ENCODE measurements at places on chromosomes 13 and 19. TPM values are rescaled to one million over a fixed set of nuclear protein-coding genes. Genes with fewer than 3 reads are reported as not detected.

Gene ZNF132
- polyA plus RNA-seq = 16.7 TPM

Gene MATK
- 1.6 TPM for polyA plus RNA-seq

Gene PDCD5
- polyA plus RNA-seq = 111 TPM

Gene CD22
- 8.4 TPM for polyA plus RNA-seq

Gene BEST2
- 0.15 TPM for polyA plus RNA-seq

Gene IRF3
- polyA plus RNA-seq = 55.6 TPM

Gene ZNF737
- 41.7 TPM for polyA plus RNA-seq

Gene ZNF570
- 9.1 TPM for polyA plus RNA-seq

Gene NAT14
- polyA plus RNA-seq = 45.7 TPM

Gene PRODH2
- polyA plus RNA-seq = 52.5 TPM

Gene MYH14
- 25.8 TPM for polyA plus RNA-seq

Gene ZNF229
- 16.5 TPM for polyA plus RNA-seq

Gene ZNF20
- 10.7 TPM for polyA plus RNA-seq

Gene KASH5
- 0.10 TPM for polyA plus RNA-seq

Gene ANGPTL4
- polyA plus RNA-seq = 2.7 TPM

DNA sequence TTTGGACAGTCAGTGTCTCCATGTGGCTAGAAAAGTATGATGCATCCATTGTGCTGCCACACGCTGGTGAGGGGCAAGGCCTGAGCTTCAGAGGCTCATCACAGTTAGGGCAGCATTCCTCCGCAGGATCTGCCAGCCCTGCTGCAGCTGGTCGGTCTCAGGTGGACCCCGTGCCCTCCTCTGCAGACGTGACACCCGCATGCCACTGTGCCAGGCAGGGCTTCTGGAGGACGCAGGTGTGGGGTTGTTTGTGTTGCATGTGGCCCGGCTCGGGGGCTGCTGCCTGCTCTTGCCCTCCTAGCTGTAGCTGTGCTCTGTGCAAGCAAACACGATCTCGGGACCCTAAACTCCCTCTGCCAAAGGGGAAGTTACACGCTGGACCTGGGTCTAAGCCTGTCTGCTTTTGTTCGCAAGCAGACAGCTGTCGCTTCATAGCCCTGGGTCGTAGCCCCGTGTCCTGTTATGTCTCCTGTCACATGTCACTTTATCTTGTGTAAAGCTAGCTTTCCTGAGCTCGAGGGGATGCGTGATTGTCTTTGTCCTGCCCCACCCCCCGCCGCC is 45.3 kb downstream of the SLC7A9 start:
- DNase-seq = peak; percentile 34

- no peak for DNase-seq
Measured at GRCh38 chr13:31591642-31592233, 147.6 kb upstream of the RXFP2 start.

GRCh38 chr19:12450844-12451243 is 10.0 kb upstream of the ZNF443 start:
- no peak for DNase-seq

- no peak for DNase-seq
Measured at GRCh38 chr13:105276571-105276970, 1258.9 kb downstream of the EFNB2 start.

DNA sequence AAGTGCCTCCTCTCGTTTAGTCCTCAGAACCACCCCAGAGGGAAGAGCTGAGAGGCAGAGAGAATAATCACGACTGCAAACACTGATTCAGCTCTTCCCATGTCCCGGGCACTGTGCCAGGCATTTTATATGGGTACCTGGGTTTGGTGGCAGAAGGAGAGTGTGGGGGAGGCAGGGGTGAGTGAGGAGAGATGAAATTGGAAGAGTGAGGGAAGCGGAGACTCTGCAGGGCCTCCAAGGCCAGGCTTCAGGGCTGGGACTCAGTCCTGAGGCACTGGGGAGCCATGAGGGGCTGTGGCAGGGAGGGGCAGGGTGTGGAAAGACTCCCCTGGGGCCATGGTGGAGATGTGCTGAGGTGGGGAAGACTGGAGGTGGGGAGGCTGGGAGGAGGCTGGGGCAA is 8.7 kb downstream of the SYNGR4 start:
- peak; percentile 70 for DNase-seq

- DNase-seq = no peak
Measured at GRCh38 chr19:50264483-50265186, 61.2 kb downstream of the MYH14 start.

DNA sequence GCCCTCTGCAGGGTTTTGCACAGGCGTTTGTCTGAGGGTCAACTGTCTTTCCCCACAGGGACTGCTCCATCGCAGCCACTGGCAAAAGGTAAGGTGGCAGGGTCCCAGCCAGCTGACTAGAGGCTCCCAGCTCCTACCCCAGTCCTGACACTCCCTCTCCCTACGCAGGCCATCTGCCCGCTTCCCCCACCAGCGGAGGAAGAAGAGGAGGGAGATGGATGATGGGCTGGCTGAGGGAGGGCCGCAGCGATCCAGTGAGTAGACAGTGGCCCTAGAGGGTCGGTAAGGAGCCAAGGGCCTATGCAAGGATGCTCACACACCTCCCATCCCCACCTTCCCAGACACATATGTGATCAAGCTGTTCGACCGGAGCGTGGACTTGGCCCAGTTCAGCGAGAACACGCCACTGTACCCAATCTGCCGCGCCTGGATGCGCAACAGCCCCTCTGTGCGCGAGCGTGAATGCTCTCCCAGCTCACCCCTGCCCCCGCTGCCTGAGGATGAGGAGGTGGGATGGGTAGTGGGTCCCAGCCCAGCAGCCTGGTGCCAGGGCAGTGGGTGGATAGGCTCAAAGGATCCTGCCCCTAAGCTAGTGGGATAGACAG is 4.0 kb downstream of the HSPB6 start:
- DNase-seq = no peak

DNA sequence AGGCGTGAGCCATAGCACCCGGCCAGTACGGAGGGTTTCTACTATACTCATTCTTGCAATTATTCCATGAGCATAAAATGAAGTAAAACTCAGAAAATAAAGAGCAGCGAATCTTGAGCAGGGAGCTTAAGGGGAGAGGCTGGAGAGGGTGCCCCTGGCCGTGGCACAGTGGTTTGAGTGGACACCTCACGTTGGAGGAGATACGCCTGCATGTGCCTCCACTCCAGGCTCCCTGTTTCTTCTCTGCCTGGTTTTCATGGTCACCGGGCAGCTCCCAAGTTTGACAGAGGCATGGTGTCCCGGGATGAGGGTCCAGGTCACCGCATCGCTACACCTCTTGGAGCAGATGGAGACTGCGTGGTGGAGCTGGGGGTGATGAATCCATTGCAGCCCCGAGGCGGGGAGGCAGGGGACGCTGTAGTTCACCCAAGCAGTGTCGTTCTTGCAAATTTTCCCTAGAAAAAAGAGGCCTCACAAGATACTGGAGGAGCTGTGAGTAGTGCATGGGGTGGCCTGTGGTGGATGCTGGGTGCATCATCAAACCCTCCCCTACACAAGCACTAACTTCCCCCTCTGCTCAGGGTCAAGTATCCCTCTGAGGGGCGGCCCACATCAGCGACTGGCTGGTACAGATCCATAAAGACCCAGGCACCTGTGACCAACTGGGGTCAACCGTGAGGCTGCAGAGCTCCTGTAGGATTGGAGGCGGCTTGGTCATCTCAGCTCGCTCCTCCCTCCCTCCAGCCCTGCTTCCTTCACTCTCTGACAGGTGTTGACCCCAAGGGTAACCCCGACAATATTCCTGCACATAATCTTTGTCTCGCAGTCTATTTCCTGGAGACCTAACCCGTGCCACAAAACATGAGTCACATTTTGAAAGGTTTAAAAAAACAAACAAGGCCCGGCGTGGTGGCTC is 3.6 kb upstream of the MIER2 start:
- no peak for DNase-seq

DNA sequence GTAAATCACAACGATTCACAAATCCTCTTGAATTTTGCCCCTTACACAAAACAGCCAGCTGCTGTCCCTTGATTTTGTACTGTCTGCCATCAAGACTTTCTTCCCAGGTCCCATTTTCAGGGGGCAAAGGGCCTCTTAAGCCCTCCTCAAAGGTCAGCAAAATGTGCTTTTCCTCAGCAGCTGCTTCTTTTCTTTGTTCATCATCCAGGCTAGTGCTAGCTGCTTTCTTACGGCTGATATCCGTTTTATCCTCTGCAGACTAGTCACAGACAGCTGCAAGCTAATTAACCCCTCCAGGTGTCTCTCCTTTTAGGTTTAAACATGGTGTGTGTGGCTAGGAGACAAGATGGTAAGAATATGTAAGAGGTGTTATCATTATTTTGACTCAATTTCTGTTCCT is 90.9 kb downstream of the NALCN start:
- DNase-seq = no peak

GRCh38 chr13:74023484-74023883 is 110.7 kb downstream of the KLF12 start:
- no peak for DNase-seq

DNA sequence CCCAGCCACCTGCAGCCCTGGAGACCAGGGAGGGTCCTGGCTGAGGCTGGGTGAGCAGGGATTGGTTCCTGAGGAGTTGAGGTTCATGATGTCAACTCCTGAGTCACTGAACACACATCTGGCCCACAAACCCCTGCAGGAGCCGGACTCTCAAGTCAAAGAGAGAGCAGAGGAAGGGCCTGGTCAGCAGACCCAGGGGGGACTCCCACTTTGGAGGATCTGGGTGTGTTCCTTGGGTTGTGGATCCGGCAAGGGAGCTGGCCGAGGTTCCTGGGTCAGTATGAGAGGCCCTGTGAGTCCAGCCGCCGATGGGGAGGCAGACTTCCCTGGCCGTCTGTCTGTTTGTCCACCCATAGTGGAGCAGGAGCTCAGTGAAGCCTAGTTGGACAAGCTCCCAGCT is 4.0 kb downstream of the SLC7A10 start:
- no peak for DNase-seq

DNA sequence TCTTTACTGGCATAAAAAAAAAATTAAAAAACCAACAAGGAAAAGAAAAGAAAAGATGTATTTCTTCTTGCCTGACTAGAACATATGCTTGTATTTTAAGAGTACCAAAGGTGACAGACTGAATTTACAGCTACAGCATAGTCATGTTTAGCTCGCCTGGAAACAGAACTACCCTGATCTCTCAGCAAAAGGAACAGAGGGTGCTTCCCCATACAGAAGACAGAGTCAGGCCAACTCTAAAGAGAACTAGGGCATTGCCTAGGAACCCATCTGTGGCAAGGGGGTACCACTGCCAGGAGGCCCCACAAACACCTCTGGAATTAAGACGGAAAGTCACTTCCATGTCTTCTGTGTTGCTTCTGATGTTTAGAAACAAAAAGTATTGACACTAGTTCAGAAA is 252.1 kb upstream of the STARD13 start:
- DNase-seq = no peak

DNA sequence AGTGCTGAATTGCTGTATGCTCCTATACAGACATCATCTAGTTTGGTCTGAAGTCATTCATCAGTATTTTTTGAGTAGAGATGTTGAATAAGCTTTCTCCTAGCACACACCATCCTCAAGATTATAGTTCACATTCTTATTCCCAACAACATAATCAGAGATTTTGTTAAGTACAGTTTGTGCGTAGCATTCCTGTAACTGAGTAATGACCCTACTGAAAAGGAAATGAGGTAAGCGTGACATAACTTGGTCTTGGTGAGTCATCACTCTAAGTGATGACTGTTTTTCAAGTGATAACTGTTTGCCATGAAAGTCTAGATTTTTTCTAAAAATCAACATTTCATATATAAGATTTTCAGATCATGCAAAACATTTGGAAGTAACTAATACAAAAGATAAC is 18.5 kb upstream of the FAM216B start:
- no peak for DNase-seq

GRCh38 chr19:18428787-18429674 is 8.9 kb downstream of the ISYNA1 start:
- no peak for DNase-seq

DNA sequence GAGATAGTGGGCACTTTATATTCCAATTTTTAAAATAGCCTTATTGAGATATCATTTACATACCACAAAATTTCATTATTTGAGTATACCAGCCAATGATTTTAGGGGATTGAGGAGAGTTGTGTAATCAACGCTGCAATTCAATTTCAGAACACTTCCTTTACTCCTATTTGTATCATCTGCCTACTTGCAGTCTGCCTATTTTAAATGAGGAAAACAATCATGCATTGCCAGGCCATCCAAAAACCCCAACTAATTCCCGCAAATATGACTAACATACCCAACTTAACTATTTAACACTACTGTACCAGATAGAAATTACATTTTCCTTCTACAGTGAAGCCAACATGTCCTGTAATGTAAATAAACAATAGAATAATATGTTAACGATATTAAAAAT is 26.7 kb downstream of the CAB39L start:
- DNase-seq = no peak

- no peak for DNase-seq
Measured at GRCh38 chr13:50126263-50126992, 111.2 kb downstream of the KCNRG start.

DNA sequence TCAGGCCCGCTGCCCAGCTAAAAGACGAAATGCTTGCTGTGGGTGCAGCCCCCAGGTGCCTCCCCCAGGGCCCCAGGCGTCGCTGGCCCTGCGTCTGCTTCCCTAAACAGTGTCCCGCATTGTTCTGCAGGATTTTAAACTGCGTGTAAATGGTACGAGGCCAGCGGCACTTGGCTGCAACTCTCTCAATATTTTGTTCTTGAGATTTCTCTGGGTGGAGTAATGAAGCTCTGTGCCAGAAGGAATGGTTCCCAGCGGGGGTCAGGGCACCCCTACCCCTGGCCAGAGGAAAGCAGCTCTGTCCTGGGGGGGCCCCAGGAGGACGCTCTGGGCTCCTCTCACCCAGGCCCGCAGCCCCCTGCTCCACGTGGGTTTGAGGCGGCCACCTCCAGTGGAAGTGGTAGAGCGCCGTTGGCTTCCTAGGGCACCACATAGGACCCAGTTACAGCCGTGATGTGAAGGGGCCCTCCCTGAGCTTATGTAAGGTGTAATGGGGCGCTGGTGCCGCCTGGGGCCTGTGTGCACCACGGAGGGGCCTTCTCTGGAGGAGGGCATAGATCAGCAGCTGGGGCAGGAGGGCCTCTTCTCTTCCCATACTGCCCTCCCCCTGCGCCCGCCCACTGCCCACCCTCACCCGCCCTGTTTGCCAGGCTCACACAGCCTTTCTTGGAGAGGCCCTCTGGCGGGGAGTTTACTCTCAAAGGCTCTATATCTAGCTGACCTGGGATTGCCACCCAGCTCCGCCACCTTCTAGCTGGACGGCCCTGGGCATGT is 19.8 kb downstream of the PAK4 start:
- peak; percentile 56 for DNase-seq

- DNase-seq = no peak
Measured at GRCh38 chr19:54114340-54115108, 933 bp downstream of the TFPT start.

DNA sequence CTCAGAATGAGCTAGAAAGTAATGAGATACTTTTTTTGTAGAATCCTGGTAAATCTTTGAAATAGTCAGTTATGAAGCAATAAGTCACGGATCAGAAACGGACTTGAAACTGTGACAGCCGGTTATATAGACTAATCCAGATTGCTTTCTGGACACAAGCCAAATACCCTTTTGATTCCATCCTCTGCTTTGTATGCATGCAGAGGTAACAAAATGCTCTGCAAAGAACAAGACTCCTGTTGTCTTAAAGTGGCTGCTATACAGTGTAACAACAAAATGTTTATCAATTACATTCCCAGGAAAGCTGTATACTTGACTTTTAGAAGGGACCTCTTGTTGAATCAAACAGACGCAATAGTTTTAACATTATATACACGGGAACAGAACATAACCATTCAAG is 66.5 kb upstream of the STARD13 start:
- DNase-seq = no peak
